ENCODE measurements at places on chromosomes 6 and 20. TPM values are rescaled to one million over a fixed set of nuclear protein-coding genes. Genes with fewer than 3 reads are reported as not detected.
A peak's percentile ranks its signal among the peaks of the same experiment; 100 is the strongest.

GRCh38 chr20:44609516-44610312 lies 27.3 kb downstream of the PKIG start:
- H3K4me3 ChIP-seq: peak overlapping the region; percentile 41
- peaks cover 5% of the 10 kb centered on the region for H3K36me3 ChIP-seq

C6orf15 gene
- total RNA-seq: not detected

GRCh38 chr20:35883778-35884540 lies 70.3 kb downstream of the SCAND1 start:
- H3K36me3 ChIP-seq: no peaks in the 10 kb centered on the region
- no peak overlapping the region for H3K27ac ChIP-seq
- DNase-seq: peak; percentile 52

SLC24A3 gene
- 0.50 TPM for total RNA-seq

- H3K27ac ChIP-seq: no peak overlapping the region
- no peaks in the 10 kb centered on the region for H3K36me3 ChIP-seq
- H3K4me3 ChIP-seq: no peak overlapping the region
- H3K4me1 ChIP-seq: no peaks in the 10 kb centered on the region
Observed at GRCh38 chr6:29509239-29509638, 21.5 kb upstream of the MAS1L start.

GRCh38 chr6:92893741-92894140 lies 525.6 kb downstream of the EPHA7 start:
- no peaks in the 10 kb centered on the region for H3K4me1 ChIP-seq
- no peaks in the 10 kb centered on the region for H3K27me3 ChIP-seq
- H3K27ac ChIP-seq: no peak overlapping the region
- no peak for DNase-seq

GPR63 gene
- total RNA-seq: 0.08 TPM

GRCh38 chr6:11732036-11732631 lies 46.5 kb downstream of the ADTRP start:
- peaks cover 4% of the 10 kb centered on the region for H3K4me1 ChIP-seq
- H3K27ac ChIP-seq: no peak overlapping the region
- no peak for DNase-seq

ZNF133 gene
- 9.5 TPM for total RNA-seq

TGM2 gene
- total RNA-seq: 120 TPM

DNA sequence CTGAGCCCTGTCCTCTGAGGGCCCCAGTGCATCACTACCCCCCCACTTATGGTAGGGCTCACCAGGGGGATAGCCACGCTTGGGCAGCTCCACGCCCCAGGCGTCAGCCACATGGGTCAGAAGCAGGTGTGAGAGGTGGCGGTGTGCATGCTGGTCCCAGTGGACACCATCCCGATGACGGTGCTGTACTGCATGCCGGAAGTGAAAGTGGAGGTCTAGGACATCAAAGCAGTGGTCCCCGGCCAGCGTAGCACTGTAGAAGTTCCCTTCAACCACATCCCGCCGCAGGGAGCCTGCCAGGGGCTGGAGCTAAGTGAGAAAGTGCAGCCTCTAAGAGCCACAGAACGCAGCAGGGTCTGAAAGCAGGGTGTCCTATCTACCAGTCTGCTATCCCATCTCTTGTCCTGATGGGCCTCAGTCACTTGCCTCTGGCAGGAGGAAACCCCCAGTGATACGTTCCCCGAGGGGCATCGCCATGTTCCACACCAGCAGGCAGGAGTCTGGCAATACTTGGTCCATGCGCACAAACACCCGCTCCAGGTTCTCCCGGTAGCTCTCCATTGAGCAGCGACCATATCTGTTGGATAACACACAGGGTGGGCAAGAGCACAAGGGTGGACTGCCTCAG lies 2.2 kb downstream of the PCED1A start:
- no peak overlapping the region for H3K27ac ChIP-seq
- no peak overlapping the region for H3K4me3 ChIP-seq
- H3K36me3 ChIP-seq: no peaks in the 10 kb centered on the region

- H3K27me3 ChIP-seq: no peaks in the 10 kb centered on the region
- H3K36me3 ChIP-seq: no peaks in the 10 kb centered on the region
- H3K4me1 ChIP-seq: no peaks in the 10 kb centered on the region
- no peak overlapping the region for H3K27ac ChIP-seq
- no peak overlapping the region for H3K4me3 ChIP-seq
Observed at GRCh38 chr20:10352934-10353824, 80.8 kb downstream of the MKKS start.

DNA sequence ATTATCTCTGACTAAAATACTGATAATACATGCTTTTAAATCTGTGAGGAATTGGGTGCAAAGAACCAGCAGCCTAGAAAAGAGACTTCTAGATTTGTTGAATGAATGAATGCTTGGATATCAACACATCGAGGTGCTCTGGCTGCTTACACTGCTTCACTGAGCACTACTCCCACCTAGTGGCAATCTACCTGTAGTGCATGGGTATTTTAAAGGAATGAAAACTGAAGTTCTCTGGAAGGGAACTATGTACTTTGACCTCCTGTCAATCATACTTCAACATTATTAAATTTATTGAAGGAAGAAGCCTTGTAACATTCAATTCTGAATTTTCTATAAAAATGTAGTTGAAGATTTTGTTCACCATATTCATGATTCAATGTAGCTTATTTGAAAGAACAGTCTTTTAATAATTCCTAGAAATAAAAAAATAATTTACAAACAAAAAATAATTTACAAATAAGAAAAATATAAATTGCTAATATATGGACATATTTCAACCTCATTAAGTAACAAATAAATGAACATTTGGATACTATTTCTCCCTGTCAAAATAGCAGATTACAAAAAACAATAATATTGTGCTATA lies 111.2 kb upstream of the MMS22L start:
- H3K4me3 ChIP-seq: no peak overlapping the region
- H3K27me3 ChIP-seq: no peaks in the 10 kb centered on the region
- no peak overlapping the region for H3K27ac ChIP-seq
- peak; percentile 42 for DNase-seq
- H3K36me3 ChIP-seq: no peaks in the 10 kb centered on the region

DNA sequence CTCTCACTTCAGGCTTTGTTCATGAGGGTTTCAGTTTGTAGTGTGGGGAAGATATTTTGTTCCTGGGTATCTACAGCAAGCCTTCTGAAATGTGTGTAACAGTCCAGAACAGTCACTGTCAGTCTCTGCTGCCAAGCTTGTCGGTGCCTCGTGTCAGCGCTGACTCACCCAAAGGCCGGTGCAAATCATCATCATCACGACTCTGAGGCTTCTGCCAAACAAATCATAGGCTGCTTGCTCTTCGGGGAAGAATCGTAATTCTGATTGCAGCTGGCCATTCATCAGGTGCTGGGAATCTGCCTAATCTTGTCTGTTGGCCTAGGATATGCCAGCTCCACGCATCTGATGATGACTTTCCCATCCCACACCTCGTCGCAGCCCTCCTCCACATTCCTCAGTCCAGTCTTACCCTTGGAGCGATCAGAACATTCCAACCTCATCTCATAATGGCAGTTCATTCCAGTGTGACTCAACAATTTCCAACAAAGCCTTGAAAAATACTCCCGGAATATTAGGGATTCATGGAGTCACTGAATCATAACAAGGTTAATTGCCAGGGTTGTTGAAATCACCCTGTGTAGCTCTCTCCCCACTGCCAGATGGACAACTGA lies 40.9 kb downstream of the ALDH8A1 start:
- H3K27ac ChIP-seq: peak overlapping the region; percentile 76
- H3K36me3 ChIP-seq: no peaks in the 10 kb centered on the region
- no peak for DNase-seq
- H3K27me3 ChIP-seq: no peaks in the 10 kb centered on the region
- no peaks in the 10 kb centered on the region for H3K4me1 ChIP-seq
- no peak overlapping the region for H3K4me3 ChIP-seq

CCN6 gene
- total RNA-seq: not detected

DNA sequence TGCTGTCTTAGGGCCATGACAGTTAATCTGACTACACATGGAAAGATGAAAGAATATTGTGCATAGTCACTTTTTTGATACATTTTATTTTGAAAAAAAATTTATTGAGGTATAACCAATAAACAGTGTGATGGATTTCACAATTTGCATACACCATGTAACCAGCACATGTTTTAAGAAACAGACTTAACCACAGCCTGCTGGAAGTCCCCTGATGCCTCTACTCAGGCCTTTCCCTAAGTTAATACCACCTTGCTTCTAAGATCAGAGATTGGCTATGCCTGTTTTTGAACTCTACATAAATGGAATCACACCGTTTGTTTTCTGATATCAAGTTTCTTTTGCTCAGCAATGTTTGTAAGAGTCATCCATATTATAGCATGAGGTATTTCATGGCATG lies 136.3 kb downstream of the CFAP61 start:
- no peak overlapping the region for H3K27ac ChIP-seq
- H3K36me3 ChIP-seq: no peaks in the 10 kb centered on the region
- H3K4me1 ChIP-seq: no peaks in the 10 kb centered on the region
- no peak for DNase-seq

GRCh38 chr6:35191889-35192288 lies 21.9 kb upstream of the SCUBE3 start:
- H3K27me3 ChIP-seq: no peaks in the 10 kb centered on the region
- no peak for DNase-seq
- H3K4me3 ChIP-seq: no peak overlapping the region
- H3K27ac ChIP-seq: no peak overlapping the region

DNA sequence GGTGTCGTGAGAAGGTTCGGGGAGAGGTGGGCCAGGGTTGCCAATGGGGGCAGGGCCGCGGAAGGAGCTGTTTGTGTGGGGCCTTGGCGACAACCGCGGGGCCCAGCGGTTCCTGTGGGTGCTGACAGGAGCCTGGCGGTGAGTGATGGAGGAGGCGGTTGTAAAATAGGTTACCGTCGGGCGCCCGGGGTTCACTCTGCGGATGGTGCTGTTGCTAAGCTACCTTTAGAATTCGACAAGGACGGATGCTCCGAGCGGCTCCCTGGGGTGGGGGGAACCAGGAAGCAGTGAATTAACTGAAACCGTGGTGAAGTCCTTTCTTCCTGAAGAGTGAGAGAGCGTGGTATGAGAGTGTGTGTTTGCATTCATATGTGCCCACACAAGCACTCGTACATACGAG lies 61.7 kb downstream of the CDH22 start:
- H3K27ac ChIP-seq: no peak overlapping the region
- no peak for DNase-seq
- H3K4me3 ChIP-seq: no peak overlapping the region
- peaks cover 15% of the 10 kb centered on the region for H3K27me3 ChIP-seq
- H3K36me3 ChIP-seq: no peaks in the 10 kb centered on the region

GRCh38 chr6:168303982-168304751 lies 15.4 kb downstream of the DACT2 start:
- no peaks in the 10 kb centered on the region for H3K27me3 ChIP-seq
- no peaks in the 10 kb centered on the region for H3K36me3 ChIP-seq

DNA sequence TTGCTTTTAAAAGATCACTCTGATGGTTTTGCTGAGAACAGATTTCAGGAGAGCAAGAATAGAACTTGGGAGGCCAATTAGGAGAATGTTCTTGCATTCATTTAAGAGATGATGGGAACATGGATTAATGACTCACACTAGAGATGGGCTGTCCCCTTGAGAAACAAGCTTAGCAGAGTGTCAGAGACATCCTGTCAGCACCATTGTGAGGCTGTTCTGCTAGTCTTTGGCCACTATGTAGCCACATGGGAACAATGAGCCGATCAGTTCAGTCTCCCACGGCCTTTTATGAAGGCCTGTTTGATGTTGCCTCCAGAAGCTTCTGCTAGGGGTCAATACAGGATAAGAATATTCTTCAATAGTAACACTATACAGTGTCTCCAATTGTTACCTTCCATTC lies 113.0 kb upstream of the EYA4 start:
- H3K27me3 ChIP-seq: no peaks in the 10 kb centered on the region
- H3K4me1 ChIP-seq: no peaks in the 10 kb centered on the region
- no peak for DNase-seq
- no peak overlapping the region for H3K4me3 ChIP-seq

MOG gene
- total RNA-seq: not detected

DNA sequence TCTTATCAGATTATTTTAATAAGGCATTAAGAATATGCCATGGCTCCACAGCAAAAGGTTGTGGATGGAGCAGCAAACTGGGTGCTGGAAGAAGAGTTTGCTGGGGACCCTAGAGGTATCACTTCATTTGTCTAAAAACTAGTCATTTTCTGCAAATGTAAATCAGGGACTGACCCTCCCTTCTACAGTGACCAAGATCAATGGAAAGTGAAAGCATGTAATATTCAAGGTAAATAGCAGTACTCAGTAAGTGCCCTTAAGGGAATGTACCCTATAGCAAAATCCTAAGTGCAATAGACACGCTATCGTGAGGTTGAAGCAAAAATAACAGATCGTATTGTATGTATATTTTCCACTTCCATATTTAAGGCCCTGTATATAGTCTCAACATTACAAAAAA lies 38.7 kb downstream of the TRDN start:
- H3K27me3 ChIP-seq: no peaks in the 10 kb centered on the region
- H3K36me3 ChIP-seq: no peaks in the 10 kb centered on the region
- H3K4me3 ChIP-seq: no peak overlapping the region
- H3K27ac ChIP-seq: no peak overlapping the region

- peaks cover 3% of the 10 kb centered on the region for H3K4me1 ChIP-seq
- H3K27ac ChIP-seq: no peak overlapping the region
- H3K4me3 ChIP-seq: no peak overlapping the region
- H3K36me3 ChIP-seq: no peaks in the 10 kb centered on the region
- DNase-seq: no peak
Observed at GRCh38 chr20:10169752-10170151, 48.9 kb upstream of the SNAP25 start.

DNA sequence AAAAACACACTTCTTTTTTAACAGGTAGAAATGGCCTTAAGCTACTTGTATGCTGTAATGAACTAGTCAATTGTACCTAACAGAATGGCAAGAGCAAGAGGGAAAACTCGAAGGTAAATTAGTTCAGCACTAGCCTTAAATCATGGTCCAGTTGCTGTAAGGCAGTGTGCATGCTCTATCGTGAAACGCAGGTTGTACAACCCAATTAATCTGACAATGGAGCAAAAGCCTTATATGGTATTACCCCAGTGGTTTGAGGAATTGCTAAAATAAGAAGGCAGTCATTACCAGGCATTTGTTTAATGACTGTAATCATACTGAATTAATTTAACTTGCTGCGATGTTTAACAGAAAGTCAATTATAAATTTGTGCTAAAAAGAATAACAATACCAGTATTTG lies 69.3 kb upstream of the SOX4 start:
- no peak overlapping the region for H3K27ac ChIP-seq
- no peak overlapping the region for H3K4me3 ChIP-seq
- DNase-seq: no peak
- H3K4me1 ChIP-seq: no peaks in the 10 kb centered on the region
- no peaks in the 10 kb centered on the region for H3K27me3 ChIP-seq

DNA sequence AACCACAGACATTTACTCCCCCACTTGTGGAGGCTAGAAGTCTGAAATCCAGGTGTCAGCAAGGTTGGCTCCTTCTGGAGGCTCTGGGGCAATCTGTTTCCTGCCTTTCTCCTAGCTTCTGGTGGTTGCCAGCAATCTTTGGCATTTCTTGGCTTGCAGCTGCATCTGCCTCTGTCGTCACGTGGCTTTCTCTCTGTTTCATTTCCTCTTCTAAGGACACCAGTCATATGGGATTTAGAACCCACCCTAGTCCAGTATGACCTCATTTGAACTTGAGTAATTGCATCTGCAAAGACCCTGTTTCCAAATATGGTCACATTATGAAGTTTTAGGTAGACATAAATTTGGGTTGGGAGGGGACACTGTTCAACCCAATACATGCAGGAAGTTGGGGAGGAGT lies 56.2 kb upstream of the EPB41L1 start:
- H3K4me3 ChIP-seq: no peak overlapping the region
- no peak for DNase-seq

SYNGAP1 gene
- 1.8 TPM for total RNA-seq

- no peaks in the 10 kb centered on the region for H3K4me1 ChIP-seq
- no peaks in the 10 kb centered on the region for H3K27me3 ChIP-seq
- H3K4me3 ChIP-seq: no peak overlapping the region
- no peaks in the 10 kb centered on the region for H3K36me3 ChIP-seq
- no peak for DNase-seq
Observed at GRCh38 chr20:49210757-49211110, 8.5 kb upstream of the DDX27 start.

GNAS-AS1 gene
- total RNA-seq: 0.42 TPM

RSPH4A gene
- not detected for total RNA-seq
